ENCODE measurements at places on chromosomes 5 and 9.

DNA sequence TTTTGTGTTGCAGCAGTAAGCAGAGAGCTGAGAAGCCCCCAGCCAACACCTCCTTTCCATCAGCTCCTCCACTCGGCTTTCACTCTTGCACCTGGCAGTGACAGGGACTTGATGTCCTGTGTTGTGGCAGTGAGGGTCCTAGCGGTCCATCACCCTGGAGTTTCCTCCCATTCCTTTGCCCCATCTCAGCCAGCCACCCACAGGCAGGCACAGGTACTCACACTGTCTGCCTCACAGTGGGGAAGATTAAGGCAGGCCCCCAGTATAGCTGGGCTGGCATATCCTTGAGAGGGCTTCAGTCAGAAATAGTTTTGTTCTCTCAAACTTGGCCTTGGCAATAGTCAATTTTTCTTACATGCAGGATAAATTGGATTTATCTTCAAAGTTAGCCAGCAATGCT lies 362.7 kb downstream of the GADD45G start:
- DNase-seq, result no peak

DNA sequence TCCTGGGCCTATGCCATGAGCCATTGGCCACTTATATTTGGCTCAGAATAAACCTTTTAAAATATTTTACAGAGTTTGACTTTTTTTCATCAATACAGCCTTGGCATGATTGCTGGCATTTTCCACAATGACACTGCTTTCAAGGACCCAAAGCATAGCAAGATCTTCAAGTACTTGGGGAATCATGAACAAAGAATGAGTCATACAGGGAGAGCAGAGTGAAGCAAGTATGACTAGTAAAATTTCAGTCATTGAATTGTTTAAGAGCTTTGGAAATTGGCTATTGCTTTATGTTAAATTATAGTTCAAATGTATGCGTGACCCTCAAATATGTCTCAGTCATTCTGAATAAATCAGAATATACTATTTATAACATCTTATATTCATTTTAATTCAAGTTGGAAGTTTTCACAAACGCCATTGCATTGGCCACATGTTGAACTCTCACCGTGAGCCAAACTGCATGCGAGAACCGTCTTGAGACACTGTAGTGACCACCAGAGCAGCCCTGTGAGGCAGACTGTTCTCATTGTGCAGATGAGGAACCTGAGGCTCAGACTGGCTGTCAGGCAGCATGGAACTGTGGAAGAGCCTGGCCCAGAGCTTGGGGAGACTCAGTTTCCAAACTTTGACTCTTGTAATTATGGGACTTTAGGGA lies 52.9 kb downstream of the GDNF start:
- no peak for DNase-seq

- DNase-seq, result no peak
These were observed 367.7 kb upstream of the SLC30A5 start for GRCh38 chr5:68725905-68726683.

- no peak for DNase-seq
These were observed 11.8 kb downstream of the OTULIN start for GRCh38 chr5:14676320-14676719.

DNA sequence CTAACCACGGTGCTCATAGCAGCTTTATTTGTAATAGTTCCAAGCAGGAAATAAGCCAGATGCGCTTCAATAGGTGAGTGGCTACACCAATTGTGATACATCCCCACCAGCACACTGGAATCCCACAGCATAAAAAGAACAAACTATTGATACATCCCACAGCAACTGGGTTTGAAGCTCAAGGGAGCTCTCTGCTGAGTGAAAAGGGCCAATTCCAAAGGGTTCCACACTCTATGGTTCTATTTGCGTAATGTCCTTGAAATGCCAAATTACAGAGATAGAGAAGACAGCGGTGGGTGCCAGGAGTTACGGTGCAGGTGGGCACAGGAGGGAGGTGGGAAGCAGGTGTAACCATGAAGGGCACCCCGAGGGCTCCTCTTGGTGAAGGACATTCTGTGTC lies 155.3 kb upstream of the PPP1R26 start:
- DNase-seq, result no peak

- no peak for DNase-seq
These were observed 18.7 kb upstream of the TGFBR1 start for GRCh38 chr9:99085949-99086948.

DNA sequence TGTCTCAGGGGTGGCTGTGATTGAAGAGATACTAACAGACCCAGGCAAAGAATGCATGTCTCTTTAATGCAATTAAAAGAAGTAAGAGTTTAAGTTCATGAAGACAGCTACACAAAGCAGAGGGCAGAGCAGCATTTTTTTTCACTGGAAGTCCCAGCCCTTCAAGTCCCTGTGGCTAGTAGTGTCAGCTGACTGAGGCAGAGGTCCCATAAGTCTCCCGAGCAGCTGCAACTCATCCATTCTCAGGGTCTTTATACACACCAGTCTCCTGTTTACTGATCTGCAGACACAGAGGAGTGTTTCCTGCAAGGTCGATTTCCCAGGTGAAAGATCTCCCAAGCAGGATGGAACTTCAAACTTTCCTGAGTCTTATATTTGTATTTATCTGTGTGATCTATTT lies 169.4 kb upstream of the GLRA1 start:
- no peak for DNase-seq

- no peak for DNase-seq
These were observed 202.8 kb downstream of the AUH start for GRCh38 chr9:91158946-91159345.

DNA sequence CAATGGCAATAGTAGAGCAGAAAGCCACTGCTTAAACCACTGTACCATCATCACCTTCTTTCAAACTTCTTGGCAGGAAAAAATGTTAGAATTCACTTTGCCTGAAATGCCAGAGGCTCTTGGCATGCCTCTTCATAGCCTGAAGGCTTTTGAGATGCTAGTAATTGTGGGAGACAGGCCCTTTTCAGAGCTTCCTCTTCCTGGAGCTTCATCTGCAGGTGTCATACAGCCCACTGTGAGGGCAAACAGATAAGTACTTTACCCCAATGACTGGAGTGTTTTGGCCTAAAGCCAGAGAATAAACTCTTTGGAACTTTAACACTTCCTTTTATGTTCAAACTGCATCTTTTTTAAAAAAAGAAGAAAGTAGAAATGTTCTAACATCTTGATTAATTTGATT lies 81.3 kb upstream of the TMEM171 start:
- DNase-seq, result no peak

GRCh38 chr9:32385152-32385884 lies 875 bp downstream of the ACO1 start:
- no peak for DNase-seq

GRCh38 chr5:21615195-21615765 lies 1237.9 kb downstream of the CDH12 start:
- no peak for DNase-seq

DNA sequence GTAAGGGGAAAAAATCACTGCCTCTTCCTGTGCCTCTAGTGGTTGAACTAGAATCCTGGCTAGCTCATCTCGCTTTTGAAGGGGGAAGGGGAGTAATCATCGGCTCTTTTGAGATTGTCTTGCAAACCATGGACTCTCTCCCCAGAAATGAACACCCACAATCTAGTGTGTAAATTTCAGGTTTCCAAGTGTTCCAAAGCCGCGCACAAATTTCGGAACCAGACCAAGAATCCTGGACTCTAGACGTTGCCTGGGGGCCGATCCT lies 4.9 kb upstream of the FOXE1 start:
- DNase-seq, result no peak

DNA sequence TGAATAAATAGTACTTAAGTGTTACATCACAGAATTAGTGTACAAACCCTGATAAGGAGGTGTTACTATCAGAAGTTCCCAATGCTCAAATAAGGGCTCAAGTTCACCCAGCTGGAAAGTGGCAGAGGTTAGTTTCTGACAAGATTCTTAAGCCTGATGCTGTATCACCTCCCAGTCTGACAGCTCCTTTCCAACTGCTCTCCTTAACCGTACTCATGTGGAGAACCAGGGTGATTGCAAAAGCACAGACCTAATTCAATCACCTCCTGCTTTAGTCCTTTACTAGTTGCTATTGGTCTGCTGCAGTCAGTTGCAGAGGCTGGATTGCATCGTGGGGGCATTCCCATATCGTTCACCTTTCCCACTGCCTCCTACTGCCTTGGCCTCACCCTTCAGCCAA lies 100.4 kb upstream of the ZNF618 start:
- no peak for DNase-seq

- DNase-seq, result no peak
These were observed 73.9 kb downstream of the ACTBL2 start for GRCh38 chr5:57408714-57409113.

- DNase-seq, result no peak
These were observed 55.2 kb downstream of the GRIN3A start for GRCh38 chr9:101683236-101683635.

- DNase-seq, result peak; percentile 66
These were observed 292.7 kb downstream of the CWC27 start for GRCh38 chr5:65061250-65061973.

GRCh38 chr9:109156708-109157107 lies 10.3 kb downstream of the FRRS1L start:
- DNase-seq, result no peak

- DNase-seq, result no peak
These were observed 107.8 kb downstream of the SMIM23 start for GRCh38 chr5:171893290-171893886.

DNA sequence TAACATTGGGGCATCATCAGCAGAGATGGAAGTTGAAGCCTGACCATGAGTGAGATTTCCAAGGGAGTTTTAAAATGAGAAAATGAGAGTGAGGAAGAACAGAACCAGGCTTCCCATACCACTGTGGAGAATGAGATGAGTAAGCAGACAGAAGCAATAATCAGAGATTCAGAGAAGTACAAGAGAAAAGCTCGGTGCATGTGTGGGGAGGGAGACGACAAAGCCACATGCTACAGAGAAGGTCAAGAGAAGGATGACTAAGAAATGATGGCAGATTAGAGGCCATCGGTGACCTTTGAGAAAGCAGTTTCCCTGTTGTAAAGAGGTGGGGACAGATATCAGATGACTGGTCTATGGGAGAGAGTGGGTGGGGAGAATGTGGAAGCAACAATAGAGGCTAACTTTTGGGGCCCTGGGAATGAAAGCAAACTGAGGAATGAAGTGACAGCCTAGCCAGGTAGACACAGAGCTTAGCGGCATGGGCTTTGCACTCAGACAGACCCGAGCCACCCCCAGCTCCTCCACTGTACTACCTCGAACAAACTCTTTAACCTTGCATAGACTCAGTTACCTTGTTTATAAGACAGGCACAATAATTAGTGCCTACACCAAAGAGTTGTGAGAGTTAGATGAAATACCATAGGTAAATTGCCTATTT lies 207.7 kb downstream of the PIK3R1 start:
- no peak for DNase-seq

DNA sequence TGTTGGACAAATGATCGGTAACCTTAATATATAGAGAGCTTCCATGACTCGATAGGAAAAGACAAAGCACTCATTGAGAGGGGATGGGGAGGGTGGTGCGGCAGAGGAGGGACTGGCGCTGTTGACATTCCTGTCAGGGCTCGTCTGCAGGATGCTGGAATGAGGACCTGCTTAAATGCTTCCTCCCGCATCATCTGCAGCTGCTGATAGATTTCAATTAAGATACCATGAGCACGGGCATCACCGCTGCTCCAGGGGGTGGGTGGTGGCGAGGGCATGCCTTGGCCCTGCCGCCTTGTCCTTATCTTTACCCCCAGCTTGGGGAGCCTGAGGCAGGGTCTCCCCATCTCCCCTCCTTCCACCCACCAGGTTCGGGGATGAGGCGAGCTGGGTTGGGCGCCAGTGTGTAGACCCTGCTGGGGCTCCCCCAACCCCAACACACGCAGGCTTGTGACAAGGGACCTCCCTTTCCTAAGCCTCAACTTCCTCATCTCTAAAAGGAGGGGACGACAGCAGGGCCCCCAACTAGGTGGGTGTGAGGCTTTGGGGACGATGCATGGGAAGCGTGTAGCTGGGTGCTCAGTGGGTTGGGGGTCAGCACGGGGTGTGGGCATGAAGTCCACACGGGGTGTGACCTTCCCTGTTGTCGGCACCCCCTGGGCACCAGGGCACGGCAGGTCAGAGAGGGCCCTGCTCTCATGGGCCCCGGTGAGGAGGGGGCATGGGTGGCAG lies 11.7 kb upstream of the QRFP start:
- DNase-seq, result no peak

DNA sequence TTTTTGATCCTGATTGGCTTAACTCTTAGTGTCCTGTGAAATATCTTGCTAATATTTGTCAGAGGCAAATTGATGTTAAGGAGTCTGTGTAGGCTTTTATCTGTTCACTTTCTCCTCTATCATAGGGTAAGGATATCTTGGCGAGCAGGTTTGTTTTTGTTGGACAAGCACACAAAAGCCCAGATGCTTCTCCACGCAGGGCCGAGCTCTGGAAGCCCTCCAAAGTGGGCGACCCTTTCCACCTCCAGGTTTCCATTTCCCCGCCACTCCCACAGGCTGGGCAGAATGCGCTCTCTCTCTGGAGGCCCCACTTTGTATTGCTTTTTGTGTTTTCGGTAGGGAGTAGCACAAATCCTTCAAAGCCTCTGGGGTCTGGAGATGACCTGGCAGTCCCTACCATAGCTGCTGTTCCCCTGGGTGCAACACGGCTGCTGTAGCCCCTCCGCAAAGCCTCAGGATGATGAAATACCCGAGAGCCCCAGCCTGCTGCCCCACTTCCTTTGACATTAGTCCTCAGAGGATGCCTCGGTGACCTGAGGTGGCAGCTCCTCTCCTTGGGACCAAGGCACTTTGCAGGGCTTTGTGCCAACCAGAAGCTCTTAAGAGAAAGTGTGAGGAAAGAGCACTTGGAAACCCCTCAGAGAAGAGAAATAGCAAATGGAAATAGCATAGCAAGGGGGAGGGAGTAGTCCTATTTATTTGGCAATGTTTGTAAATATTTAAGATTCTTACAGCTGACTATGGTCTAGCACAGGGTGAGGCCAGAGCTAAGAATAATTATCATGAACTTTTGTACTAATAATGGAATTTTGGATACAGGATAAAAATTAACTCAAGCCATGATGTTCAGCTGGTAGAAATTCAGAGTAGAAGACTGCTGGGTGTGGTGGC lies 122.8 kb downstream of the ARHGEF28 start:
- no peak for DNase-seq

GRCh38 chr5:163338-163620 lies 28.0 kb upstream of the LRRC14B start:
- DNase-seq, result no peak

DNA sequence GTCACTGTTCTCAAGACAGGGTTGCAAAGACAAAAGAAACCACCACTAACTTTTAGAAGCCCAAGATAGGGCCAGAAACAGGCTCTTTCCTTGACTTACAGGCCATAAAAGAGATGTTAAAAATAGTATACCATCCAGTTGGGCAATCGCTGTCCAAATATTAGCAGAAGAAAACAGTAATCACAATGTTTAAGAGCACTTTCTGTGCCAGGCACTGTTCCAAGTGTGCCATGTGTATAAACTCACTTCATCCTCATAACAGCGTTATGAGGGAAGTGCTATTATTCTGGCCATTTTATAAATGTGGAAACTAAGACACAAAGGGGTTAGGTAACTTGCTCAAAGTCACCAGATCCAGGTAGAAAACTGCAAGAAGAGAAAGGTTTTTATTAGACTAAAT lies 111.7 kb downstream of the KCNN2 start:
- DNase-seq, result no peak

- no peak for DNase-seq
These were observed 13.0 kb upstream of the RIMOC1 start for GRCh38 chr5:41891066-41891707.
